ENCODE measurements at places on chromosomes 4 and X.

GRCh38 chrX:78116766-78117165, 12.7 kb downstream of the PGK1 start:
- no peak for DNase-seq

GRCh38 chrX:41322821-41323603, 10.9 kb upstream of the DDX3X start:
- DNase-seq: no peak

- no peak for DNase-seq
Measured at GRCh38 chrX:46791927-46792809, 33.2 kb upstream of the SLC9A7 start.

DNA sequence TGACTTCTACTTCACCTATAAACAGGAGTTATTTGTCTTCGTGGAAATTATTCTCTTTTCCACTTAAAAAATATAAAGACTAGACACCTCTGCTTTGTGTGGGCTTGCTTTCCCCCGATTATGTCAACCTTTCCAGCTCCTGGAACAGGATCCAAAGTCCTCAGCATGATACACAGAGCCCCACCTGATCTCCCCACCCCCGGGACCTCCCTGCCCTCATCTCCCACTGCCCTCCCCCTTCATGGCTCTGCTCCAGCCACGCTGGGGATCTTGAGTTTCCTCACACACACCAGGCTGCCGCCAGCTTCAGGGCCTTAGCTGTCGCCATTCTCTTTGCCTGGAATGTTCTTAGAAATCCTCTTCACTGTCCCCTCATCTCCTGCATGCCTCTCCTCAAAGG, 55.3 kb downstream of the MBNL3 start:
- no peak for DNase-seq

GRCh38 chr4:155617296-155617695, 49.4 kb upstream of the GUCY1A1 start:
- no peak for DNase-seq

DNA sequence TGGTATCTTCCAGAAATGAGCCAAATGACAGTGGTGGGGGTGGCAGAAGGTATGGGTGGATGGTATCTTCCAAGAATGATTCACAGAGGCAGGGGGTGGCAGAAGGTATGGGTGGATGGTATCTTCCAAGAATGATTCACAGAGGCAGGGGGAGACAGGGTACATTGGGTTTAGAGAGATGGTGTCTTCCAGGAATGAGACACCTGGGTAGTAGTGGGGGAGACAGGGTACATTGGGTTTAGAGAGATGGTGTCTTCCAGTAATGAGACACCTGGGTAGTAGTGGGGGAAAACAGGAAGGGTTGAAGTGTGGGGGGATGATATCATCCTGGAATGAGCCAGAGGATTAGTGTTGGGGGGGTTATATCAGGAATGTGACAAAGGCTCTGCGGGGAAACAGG, 62.0 kb downstream of the MAOA start:
- no peak for DNase-seq

DNA sequence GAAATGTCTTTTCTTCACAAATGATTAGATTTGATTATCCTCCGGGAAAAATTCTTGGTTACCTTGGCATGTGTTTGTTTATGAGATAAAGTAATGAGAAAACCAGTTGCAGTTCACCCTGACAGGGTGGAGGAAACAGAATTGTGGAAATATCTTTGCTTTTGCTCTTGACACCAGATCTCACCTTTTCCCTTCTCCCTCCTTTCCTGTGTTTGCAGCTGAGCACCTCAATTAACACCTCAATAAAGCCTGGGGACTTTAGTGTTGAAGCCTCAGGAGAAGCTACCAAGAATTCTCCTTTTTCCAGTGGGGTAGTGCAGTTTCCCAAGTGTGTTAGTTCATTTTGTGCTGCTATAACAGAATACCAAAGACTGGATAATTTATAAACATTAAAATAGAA, 350.8 kb upstream of the IGFBP7 start:
- no peak for DNase-seq

- DNase-seq: no peak
Measured at GRCh38 chrX:11757719-11758399, at the start of gene MSL3. TSS of gene MSL3 (plus strand) at chrX:11758237. CDS start at chrX:11758264, 27 bp downstream.

DNA sequence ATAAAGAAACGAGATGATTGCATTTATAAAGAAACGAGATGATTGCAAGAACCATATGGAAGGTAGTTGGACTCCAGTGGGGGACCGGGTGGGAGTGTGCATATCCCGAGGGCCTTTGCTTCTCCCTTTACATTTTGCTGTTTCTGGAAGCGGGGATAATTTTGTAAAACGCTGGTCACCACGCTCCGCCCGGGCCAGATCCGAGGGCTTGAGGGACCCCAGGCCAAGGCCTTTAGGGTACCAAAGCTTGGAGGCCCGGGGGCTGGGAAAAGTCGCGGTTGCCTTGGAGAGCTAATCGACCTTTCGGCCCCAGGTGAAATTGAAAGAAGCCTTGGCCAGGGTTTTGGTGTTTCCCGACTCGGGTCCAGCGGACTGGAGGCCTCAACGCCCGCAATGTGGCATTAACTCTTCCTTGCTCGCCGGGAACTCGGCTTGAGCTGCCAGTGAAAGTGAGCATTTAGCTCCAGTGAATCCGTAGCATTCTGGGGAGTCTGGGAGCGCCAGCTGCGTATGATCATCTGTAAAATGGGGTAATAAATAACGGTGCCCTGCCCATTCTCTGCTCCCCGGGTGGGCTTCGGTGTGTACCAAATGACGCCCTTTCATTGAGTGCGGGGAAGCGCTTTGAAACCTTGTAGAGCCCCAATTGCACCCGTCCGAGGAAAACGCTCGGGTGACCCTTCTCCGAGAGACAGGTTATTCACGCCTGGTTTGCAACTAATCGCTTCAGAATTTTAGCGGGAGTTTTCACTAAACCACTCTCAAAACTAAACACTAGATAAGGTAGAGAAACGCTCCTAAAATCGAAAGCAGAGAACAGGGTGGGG, 4.5 kb downstream of the NKX3-2 start:
- no peak for DNase-seq

- DNase-seq: no peak
Measured at GRCh38 chr4:110769578-110769977, 146.7 kb upstream of the PITX2 start.

DNA sequence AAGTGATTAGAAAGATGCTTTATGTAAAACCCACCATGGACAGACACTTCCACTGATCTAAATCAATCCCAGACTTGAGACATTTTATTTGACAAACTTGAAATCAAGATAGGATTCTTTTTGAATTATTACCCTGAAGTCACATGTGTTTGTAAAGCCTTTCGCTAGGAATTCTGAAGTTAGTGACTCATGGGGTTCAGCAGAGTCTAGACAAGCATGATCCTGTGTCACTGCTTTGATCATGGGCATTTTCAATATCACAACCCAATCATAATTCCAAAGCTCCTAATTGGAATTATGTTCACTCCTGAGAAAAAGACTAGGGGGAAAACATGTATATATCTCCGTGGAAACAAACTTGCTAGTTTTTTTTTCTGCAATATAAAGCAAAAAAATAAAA, 67.5 kb upstream of the BMP3 start:
- DNase-seq: no peak

DNA sequence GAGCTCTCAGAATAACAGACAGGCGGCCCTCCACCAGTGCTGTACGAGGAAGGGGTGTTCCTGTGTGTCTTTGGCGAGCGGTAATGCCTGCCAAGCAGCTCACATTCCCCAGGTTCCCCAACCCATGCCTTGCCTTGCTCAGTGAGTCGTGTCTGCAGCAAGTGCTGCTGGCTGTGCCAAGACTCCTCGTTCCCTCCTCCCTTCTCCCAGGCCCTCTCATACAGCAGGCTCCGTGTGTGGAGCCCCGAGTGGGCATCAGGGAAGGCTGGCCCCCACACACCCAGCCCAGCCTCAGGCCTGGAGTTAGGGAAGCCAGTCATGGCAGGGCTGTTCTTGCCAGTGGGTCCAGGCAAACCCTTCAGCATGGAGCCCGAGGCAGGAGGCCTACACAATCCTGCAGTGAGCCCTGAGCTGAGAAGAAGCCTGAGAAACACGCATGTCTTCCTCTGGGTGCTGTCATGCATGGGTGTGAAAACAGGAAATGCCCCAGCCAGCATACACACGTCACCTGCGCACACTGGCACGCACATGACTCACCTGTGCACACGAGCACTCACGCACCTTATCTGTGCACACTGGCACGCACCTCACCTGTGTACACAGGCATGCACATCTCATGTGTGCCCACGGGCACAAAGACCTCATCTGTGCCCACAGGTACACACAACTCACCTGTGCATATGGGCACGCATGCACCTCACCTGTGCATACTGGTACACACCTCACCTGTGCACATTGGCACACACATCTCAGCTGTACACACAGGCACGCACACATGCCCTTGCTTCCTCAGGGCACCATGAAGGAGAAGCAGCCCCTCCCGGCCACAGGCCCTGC, 238.7 kb downstream of the DHRSX start:
- DNase-seq: no peak

- no peak for DNase-seq
Measured at GRCh38 chrX:119009071-119009470, 34.7 kb downstream of the LONRF3 start.

DNA sequence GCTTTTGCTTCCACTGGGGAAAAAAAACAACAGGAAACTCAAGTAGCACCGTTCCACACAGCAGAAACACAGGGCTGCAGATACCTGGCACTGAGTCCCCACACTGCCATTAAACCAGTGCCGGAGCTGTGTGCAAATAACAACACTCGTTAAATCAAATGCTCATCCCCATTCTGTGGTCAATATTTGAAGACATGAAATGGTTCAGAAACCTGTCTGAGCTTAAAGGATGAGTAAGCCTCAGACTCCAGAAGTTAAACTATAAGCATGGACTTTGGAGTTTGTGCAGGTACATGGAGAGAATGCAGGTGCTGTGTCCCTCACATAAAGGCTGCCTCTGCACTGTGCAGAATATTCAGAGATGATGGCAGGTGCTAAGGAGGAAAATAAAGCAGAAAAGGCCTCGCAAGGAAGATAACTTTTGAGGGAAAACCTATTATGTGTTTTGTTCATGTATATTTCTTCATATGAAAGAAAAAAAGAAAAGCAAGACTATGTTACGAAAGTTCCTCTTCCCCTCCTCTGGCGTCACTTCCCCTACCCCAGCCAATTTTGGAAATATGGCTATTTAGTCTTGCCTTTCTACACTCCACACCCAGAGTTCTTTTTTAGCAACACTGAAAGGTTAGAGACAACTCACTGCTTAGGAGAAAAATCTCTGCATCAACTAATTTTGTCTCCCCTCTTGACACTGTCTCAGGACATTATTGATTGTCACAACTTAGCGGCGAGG, 4.6 kb downstream of the MPP1 start:
- DNase-seq: peak; percentile 21

GRCh38 chr4:72557021-72557420, 12.0 kb downstream of the ADAMTS3 start:
- no peak for DNase-seq

DNA sequence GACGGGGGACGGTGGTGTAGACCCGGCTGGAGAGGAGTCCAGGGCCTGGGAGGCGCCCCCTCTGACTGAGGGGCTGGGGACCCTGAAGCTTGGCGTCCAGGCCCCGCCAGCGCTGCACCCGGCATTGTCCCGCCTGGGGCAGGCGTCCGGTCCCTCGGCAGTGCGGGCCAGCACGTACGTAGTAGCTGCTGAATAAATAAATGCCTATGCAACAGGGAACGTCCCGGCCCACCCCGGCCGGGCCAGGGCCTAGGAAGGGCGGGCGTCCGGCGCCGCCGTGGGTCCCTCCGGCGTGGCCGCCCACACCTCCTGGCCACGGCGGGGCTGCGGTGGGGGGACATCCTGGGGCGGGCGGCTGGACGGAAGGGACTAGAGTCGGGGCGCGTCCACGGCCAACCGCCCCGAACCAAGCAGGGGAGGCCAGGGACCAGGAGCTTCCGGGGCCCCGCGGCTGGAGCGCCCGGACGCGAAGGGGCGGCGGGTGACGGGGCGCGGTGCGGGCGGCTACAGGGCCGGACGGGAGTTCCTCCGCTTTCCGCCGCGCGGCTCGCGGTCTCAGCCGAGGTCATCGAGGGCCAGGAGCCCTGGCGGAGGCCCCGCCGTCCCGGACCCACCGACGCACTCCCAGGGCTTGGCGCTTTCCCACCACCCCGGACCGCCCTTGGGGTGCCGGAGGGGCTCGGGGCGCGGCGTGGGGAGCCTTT, 886 bp upstream of the WWC2 start:
- DNase-seq: no peak

GRCh38 chrX:133922390-133922771, 63.0 kb downstream of the GPC3 start:
- no peak for DNase-seq

- no peak for DNase-seq
Measured at GRCh38 chr4:181619651-181620050, 623.6 kb upstream of the TENM3 start.

DNA sequence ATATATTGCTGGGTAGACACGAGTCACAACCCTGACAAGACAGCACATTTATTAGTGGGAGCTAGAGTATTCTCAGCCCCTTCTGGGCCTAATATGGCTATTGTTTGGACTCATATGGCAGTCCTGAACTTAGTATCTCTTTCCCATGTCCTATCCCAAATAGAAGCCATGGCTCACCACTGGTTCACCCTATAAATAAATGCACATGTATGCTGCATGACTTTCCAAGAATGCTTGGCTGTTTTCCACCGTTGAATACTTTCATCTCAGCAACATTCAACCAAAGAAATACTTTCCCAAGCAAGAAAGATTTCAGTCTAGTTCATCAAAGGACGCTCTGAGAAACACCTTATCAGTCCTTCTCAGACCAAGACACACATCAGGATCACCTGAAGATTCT, 36.7 kb downstream of the SMPX start:
- DNase-seq: no peak

GRCh38 chrX:46234775-46235174, 310.4 kb downstream of the ZNF674 start:
- no peak for DNase-seq

- DNase-seq: no peak
Measured at GRCh38 chrX:149961572-149961971, 23.3 kb upstream of the EOLA2 start.

- no peak for DNase-seq
Measured at GRCh38 chrX:43805579-43805978, 76.7 kb downstream of the MAOB start.

DNA sequence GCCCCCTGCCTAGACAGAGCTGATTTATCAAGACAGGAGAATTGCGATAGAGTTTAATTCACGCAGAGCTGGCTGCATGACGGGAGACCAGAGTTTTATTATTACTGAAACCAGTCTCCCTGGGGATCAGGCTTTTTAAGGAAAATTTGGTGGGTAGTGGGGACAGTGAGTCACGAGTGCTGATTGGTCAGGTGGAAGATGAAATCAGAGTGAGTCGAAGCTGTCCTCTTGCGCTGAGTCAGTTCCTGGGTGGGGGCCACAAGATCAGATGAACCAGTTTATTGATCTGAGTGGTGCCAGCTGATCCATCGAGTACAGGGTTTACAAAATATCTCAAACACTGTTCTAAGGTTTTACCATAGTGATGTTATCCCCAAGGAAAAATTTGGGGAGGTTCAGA, 36.6 kb downstream of the MYOZ2 start:
- DNase-seq: no peak

- DNase-seq: peak; percentile 24
Measured at GRCh38 chr4:180665994-180666824, 1577.0 kb upstream of the TENM3 start.

GRCh38 chr4:31192341-31192740, 472.2 kb downstream of the PCDH7 start:
- no peak for DNase-seq

GRCh38 chr4:128983771-128984485, 109.4 kb downstream of the SCLT1 start:
- DNase-seq: no peak

All from NCI-H1930 (cell line).